ENCODE measurements at places on chromosomes 5 and 9.
A peak's percentile ranks its signal among the peaks of the same experiment; 100 is the strongest.

DNA sequence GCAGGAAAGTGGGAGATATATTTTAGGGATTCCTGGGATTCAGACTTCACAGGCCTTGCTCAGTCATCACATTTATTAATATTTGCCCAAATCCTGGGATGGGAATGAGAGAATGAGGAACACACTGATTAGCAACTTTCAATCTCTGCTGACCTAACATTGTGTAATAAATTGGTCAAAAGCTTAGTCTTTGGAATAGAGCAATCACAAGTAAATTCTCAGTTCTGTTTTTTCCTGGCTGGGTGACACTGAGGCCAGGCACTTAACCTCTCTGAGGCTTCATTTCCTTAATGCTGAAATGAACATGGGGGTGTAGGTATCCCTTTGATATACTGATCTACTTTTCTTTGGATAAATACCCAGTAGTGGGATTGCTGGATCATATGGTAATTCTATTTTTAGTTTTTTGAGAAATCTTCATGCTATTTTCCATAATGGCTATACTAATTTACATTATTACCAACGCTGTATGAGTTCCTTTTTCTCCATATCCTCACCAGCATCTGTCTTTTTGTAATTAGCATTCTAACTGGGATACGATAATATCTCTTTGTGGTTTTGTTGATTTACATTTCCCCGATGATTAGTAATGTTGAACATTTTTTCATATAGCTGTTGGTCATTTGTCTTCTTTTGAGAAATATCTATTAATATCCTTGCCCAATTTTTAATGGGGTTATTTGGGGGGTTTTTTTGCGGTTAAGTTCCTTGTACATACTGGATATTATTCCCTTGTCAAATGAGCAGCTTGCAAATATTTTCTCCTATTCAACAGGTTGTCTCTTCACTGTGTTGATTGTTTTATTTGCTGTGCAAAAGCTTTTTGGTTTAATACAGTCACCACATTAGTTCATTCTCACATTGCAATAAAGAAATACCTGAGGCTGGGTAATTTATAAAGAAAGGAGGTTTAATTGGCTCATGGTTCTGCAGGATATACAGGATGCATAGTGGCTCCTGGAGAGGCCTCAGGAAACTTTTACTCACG is 36.8 kb upstream of the NIPBL start:
- no peak for DNase-seq

GRCh38 chr5:174046558-174046957 is 1.1 kb downstream of the NSG2 start:
- no peak for DNase-seq

- no peak for DNase-seq
These were observed 230.1 kb upstream of the PANK3 start for GRCh38 chr5:168809218-168809617.

GRCh38 chr9:91182429-91183225 is 179.1 kb downstream of the AUH start:
- no peak for DNase-seq

- DNase-seq, result no peak
These were observed 90.9 kb downstream of the CARTPT start for GRCh38 chr5:71810023-71810422.

- no peak for DNase-seq
These were observed 204.5 kb downstream of the PLK2 start for GRCh38 chr5:58255386-58255785.

DNA sequence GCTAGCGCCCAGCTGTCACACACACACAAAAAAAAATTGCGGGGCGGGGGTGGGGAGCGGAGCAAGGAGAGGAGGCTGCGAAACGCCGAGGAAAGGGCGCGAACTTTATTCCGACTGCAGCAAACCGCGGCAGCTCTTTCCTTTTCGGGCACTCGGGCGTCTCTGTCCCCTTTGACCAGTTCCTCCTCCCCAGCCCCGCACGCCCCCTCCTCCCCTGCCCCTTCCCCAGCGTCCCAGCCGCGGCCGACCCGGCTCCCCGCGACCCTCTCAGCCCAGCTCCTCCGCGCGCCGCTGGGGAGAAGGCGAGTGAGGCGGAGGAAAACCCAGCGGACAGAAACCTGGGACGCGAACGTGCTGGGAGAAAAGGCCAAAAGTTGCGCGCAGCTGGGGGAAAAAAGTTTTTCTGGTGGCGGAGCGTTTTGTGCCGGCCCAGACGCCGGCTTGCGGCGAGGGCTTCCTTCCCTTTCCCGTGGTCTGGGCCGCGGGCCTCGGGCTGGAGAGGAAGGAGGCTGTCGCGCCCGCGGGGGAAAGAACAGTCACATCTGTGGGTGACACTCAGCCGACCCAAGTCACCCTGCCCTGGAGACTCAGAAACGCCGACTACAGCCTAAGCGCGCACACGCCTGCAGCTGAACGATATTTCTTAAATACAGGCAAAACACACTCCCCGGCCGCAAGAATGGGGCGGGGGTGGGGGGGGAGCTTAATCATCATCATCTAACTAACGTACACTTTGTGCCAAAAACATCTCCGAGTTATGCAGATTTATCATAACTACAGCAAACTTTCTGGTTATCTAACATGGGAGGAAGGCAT is 1.1 kb upstream of the BNC2 start:
- DNase-seq, result peak; percentile 82

DNA sequence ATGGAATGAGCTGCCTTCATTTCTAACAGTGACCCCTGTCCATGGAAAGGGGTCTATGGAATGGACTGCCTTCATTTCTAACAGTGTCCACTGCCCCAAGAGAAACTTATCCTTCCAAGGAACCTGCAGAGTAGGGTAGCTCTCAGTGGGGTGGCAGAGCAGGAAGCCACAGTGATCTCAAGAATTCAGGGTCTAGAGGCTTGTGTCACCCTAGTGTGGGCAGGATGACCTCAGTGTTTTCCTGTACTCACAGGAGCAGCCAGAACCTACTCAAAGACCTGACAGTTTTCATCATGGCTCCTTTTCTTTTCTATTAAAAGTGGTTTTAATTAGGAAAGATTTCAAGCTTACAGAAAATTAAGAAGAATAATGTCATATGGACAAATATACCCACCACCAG is 27.5 kb downstream of the SEC61B start:
- DNase-seq, result peak; percentile 28

GRCh38 chr9:132008855-132009812 is 70.5 kb downstream of the MED27 start:
- DNase-seq, result no peak

DNA sequence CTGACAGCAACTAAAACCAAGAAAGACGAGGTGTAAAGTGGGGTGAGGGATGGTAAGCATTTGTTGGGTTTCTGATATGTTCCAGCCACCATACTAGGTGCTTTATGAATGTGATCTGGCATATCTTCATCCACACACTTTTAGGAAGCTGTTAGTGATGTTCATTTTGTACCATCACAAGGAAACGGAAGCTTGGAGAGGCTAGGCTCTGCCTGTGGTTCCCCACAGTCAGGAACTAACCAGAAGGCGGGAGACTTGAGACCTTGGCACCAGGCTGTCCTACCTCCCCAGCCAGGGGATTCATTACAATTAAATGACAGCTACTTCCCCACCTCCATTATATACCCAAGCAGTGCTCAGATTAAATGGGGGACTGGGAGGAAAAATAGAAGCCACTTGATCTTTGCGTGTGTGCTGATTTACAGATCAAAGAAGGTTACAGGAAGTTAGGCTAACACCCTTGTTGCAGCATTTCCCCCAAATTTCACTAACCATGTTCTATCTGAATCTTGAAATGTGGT is 43.0 kb downstream of the SFXN1 start:
- no peak for DNase-seq

DNA sequence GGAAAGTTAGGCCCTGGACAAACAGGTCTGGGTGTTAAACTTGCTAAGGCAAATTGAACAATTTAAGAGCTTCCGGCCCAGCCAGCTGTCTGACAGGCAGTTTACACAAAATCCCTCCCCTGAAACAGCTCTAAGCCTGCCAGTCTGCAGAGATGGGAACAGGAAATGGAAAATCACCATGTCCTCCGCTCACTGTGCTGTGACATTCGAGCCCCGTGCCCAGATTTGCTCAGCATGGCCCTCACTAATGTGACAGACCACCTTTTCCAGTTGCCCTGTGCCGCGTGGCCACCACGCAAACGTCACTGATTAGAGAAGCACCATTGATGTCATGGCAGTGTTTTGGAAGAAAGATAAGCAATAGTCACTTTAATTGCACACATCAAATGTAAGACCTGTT is 41.0 kb downstream of the CCNJL start:
- DNase-seq, result no peak

DNA sequence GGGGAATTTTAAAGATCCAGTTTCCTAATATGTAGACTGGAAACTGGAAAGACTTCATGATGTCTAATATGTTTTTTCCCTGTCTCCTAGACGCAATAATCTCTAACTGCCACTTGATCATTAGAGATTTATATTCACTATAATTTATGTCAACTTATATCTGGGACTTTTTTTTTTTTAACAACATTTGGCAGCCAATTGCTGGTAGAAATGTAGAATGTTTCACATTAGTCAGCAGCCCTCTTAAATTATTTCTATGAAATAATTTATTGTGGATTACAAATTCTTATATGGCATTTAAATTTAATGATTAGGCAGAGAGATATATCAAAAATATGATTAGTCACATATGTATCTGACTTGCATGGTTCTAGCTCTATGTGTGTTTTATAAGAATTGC is 48.2 kb downstream of the TMEM174 start:
- no peak for DNase-seq

DNA sequence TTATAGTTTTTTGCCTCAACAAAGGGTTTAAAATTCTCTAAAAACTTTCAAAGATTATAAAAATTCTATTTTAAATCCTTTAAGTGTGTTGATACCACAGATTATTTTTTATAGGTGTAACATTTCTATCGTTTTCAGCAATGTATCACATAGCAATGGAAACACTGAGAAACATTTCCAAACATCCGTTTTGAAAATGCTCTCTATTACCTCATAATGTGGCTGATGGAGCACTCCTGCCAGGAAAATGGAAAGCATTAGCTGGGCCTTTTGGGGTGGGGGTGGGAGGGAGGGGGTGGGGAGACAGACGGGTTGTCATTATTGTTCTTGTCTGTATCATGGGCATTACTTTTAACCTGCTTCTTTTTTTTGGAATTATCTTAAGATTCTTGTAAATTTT is 516.5 kb downstream of the ACTL7B start:
- peak; percentile 8 for DNase-seq

DNA sequence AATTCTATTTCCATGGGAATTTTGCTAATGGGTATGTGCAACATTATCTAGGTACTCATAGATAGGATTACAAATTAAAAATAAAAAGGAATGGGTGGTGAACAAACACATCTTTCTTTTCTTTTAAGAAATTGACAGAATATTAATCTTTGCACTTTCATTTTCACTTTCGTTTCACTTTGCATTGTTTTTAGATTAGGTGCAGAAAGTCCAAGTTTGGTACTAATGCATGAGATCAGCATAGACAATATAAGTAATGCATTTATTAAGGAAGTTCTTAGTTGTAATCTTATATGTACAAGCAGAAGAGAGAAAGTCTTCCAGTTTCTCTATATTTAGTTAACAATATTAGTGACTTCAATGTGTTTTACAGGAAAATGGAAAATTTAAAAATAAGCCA is 196.5 kb downstream of the COMMD10 start:
- no peak for DNase-seq

DNA sequence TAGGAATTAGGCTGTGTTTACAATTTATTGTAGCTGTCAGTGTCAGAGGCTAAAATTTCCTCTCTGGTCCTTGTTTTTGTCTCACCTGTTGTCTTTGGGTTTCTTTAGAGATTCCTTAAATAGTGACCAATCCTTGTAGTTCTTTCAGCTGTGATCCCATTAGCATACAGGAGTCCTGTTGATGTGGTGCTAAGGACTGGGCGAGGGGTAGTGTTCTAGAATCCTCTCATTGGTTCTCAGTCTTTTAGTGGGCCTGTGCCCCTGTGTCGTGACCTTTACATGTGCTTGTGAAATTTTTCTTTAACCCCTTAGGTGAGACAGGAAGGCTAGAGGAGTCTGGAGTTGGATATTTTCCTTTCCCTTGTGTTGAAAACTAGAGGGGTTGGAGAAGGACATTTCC is 51.2 kb downstream of the ZNF618 start:
- DNase-seq, result no peak

GRCh38 chr5:72109062-72109411 is 1.8 kb downstream of the MAP1B start:
- DNase-seq, result no peak

DNA sequence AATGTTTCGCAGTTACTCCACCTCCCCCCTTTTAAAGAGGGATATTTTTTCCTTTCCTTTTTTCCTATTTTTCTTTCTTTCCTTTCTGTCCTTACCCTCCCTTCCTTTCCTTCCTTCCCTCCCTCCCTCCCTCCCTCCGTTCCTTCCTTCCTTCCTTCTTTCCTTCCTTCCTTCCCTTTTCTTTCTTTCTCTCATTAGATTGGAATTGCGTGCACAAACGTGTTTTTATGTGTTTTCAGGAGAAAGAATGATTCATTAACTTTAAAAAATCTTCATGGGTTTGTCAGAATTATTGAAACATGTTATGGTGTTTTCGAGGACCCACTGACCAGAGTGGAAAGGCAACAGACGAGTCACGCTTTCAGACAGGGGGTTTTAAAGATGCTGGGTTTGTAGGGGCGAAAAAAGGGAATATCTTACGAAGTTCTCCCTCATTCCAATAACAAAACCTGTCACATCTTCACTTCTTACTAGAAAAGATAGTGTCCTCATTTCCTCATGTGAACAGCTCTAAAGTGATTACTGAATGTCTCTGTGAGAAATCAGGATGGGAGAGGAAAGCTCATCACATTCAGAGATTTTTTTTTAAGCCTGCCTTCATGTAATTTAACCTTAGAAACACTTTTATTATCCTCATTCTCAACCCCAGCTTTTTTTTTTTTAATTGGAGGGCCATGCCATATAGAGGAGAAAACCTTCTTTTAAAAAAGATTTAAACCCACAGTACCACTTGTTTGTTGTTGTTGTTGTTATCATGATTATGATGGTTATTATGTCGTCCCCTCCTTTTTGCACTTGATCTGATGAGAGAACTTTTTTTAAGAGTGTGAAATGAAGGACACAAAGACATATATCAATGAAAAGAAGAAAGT is 21.9 kb downstream of the NR2F1 start:
- no peak for DNase-seq

GRCh38 chr9:88975966-88976889 is 15.0 kb upstream of the S1PR3 start:
- no peak for DNase-seq

DNA sequence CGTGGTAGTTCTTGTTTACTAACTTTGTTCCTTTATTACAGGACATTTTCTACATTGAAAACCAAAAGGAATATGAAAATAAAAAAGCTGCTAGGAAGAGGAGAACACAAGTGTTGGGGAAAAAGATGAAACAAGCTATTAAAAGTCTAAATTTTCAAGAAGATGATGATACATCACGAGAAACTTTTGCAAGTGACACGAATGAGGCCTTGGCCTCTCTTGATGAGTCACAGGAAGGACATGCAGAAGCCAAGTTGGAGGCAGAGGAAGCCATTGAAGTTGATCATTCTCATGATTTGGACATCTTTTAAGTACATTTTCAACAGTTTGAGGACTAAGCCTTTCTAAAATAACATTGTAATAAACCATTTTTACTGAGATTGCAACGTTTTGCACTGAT is 23.8 kb downstream of the PHAX start:
- peak; percentile 97 for DNase-seq

GRCh38 chr9:27654629-27655285 is 81.5 kb upstream of the C9orf72 start:
- no peak for DNase-seq

GRCh38 chr5:6453937-6454560 is 5.4 kb downstream of the UBE2QL1 start:
- no peak for DNase-seq
